ENCODE measurements at places on chromosomes 4 and X.
A peak's percentile ranks its signal among the peaks of the same experiment; 100 is the strongest.

GRCh38 chr4:2272026-2272827 is 10.3 kb upstream of the MXD4 start:
- no peak for DNase-seq

- DNase-seq, result no peak
Observed at GRCh38 chrX:28010875-28011274, 29.6 kb upstream of the DCAF8L1 start.

- no peak for DNase-seq
Observed at GRCh38 chr4:2322841-2323240, 60.9 kb upstream of the MXD4 start.

- DNase-seq, result no peak
Observed at GRCh38 chrX:7412840-7413239, 264.9 kb upstream of the PUDP start.

- DNase-seq, result no peak
Observed at GRCh38 chrX:24498975-24499374, 33.9 kb downstream of the PDK3 start.

DNA sequence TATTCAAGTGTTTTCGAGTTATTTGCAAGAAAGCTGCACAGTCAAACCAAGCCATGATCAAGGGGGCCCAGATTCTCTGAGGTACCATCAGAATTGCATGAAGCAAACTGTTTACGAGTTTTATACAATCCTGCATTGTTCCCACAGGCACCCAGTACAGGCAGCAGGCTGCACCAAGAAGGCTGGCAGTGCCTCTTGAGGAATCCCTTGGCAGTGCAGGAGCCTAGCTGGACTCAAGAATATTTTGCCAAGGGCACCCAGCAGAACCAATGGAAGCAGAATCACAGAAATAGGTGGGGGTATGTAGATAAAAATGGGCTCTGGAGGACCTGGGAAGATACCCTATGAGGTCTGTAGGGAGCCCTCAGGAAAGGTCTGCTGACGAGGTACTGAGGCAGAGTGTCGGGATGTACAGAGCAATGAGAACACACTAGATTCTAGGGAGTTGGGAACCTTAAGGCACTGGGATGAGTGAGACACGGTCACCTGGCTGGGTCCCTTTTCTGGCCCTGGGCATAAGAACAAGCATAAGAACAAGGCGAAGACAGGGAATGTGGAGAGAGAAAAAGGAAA is 2.5 kb upstream of the PLP1 start:
- no peak for DNase-seq

- DNase-seq, result no peak
Observed at GRCh38 chr4:21726255-21726815, 222.2 kb downstream of the KCNIP4 start.

DNA sequence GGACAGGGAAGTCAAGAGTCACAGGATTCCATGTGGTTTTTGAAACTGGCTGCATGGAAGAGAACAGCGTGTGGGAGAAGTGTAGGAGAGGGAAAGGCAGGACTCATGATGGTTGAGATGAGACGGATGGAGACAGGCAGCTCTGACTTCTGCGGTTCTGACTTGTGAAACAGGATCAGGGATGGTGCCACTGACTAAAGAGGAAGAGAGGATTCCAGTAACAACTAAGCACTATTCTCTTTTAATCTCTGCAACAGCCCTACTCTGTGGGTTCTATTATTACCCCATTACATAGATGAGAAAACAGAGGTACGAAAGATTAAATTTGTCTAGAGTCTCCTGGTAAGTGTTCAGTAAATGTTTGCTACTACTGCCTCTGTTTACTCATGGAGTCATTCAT is 156.3 kb downstream of the CBR4 start:
- no peak for DNase-seq

- no peak for DNase-seq
Observed at GRCh38 chr4:114599231-114599902, 760 bp downstream of the UGT8 start.

- no peak for DNase-seq
Observed at GRCh38 chrX:120813982-120814381, 61.7 kb downstream of the CT47B1 start.

DNA sequence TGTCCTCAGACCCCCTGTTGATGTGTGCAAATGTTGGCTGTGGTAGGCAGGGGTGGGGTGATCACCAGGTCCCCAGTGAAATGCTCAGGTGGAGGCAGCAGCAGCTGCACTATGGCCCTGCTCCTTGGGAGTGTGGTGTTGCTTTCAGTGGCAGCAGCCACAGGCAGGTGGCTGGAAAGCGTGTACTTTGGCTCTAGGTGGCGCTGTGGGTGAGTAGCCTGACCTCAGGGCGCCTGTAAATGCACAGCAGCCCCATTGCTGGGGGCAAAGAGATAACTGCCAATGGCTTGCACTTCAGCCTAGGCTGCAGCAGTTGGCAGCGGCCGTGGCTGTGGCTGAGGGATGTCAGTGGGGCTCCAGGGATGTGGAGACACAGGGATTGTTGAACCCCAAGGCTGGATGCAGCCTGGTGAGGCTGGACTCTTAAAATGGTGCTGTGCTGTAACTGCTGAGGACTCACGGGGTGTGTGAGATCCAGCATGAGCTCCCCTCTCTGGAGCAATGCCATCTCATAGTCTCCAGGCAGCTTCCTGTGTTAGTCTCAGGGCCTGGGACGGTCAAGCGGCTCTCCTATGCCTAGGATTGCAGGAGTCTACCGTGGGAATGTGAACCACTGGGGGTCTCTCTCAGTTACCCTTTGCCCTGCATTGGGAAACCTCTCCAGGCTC is 421.7 kb upstream of the HTR2C start:
- DNase-seq, result no peak

GRCh38 chr4:32574803-32575202 is 1854.6 kb downstream of the PCDH7 start:
- DNase-seq, result no peak

- no peak for DNase-seq
Observed at GRCh38 chr4:20106921-20107320, 144.8 kb upstream of the SLIT2 start.

- DNase-seq, result no peak
Observed at GRCh38 chr4:122765692-122766352, 33.3 kb downstream of the BBS12 start.

- DNase-seq, result no peak
Observed at GRCh38 chr4:14877246-14878225, 124.7 kb upstream of the CPEB2 start.

DNA sequence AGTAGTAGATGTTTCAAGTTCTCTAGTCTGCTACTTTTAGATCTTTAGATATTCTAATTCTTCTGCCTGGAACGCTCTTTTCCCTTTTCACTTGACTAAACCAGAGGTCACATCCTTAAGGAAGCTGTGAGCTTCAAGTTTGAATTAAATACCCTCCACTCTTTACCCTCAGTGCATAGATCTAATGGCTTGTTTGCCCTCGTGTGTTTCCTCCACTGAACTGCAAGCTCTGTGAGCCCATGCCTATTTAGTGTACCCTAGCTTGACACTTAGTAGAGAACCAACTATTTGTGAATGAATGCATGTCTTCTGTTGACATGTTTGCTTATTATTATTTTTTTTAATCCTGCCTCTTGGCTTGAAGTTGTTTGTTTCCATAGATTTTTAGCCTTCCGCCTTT is 138.3 kb downstream of the PDE5A start:
- DNase-seq, result no peak

DNA sequence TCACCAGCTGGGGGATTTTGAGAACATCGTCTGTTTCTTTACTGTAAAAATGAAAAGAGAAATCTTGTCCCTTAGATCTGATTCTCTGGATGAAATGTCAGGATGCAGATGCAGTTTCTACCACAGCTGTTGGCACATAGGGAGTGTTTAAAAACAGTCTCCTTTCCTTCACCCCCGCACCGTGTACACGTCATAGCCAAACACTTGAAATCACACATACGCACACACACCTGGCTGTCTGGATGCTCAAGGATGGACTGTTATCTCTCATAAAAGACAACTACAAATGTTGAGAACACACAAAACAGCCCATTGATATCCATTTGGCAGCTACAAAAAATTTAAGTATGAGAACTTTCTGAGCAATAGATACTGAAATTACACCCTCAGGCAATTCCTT is 275.8 kb upstream of the CLNK start:
- DNase-seq, result no peak

DNA sequence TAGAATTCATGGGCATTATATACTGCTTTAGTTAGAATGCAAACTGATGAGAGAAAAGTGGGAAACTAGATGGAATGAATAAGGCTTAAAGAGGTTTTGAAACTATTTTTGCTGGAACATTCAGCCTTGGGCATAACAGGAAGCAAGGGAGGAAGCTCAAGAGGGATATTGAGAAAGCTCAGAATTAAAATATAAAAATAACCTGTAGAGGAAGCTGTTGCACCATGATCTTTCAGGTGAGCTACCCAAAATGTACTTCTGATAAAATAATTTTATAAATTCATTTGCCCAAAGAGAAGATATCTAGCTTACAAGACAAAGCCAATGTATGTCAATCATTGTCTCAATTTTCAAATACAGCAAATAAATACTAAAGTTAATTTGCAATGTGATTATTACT is 11.3 kb downstream of the GC start:
- no peak for DNase-seq

DNA sequence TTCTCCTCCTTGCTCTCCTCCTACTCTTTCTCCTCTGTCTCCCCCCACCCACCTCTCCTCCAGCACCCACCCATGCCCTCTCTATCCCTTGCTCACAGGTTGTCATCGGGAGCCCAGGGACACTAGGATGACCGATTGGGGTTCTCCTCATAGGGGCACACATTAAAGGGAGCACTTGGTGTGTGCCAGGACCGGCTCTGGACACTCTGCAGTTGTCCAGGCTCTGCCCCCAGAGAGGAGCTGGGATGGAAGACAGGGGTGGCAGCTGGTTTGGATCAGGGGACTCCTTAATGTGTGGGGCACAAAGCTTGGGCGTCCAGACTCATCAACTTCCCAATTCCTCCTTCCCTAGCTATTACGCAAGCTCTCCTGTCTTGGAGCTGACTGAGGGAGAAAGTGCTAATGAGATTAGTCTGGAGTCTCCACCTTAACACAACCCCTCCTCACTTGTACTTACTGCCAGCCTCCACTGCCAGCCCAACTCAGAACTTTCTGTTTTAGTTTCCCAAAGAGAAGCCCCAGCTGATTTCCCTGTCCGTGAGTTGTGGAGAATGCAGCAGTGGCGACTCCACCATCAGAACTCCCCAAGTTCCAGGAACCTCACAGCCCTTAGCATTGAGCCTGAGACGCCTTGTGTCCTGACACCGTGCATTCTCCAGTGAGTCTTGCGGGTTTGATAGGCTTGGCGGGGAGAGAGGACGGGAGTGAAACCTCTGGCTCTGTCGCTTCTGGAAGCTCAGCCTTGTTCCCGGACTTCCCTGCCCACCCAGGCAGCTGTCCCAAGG is 52.2 kb downstream of the CXorf49B start:
- no peak for DNase-seq

DNA sequence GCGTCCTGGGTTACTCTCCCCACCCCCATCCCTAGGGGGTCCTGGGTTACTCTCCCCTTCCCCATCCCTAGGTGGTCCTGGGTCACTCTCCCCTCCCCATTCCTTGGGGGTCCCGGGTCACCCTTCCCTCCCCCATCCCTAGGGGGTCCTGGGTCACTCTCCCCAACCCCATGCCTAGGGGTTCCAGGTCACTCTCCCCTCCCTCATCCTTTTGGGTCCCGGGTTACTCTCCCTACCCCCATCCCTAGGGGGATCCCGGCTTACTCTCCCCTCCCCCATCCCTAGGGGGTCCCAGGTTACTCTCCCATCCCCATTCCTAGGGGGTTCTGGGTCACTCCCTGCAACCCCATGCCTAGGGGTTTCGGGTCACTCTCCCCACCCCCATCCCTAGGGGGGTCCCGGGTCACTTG is 1.5 kb downstream of the ASMTL start:
- no peak for DNase-seq

- DNase-seq, result no peak
Observed at GRCh38 chr4:77284036-77284435, 127.0 kb downstream of the CCNG2 start.

DNA sequence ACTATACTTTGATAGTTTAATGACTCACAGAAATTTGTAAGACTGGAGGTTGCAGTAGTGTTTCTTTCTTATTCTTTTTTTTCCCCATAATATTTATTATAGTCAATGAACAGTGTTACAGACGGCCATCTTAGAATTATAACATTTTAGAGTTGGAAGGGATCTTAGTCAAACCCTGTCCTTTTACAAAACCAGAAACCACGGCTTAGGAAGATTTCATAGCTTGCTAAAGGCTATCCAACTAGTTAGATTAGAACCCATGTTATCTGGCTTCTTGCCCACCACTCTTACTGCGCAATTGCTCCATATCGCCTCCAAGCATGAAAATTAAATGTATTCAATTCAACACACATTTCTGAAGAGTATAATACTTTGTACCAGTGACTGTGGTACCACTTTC is 1.1 kb downstream of the XIAP start:
- no peak for DNase-seq

- no peak for DNase-seq
Observed at GRCh38 chrX:10166731-10167151, 10.0 kb downstream of the CLCN4 start.

DNA sequence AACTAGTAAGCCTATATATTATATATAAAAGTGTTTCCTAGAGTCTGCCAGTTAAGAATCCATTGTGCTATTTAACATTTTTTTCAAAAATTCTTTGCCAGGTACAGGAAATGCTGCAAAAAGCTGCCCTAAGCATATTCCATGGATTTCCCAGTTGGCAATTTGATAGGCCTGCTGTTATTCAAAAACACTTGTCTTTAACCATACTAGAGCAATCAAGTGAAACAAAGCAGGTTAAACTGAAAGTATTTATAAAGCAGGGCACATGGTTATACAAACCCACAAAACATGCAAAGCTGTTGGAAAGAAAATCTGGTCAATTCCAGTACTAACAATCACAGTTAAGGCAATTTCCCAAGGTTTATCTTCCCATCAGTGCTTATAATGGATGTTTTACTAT is 159.9 kb downstream of the UNC5C start:
- no peak for DNase-seq

- DNase-seq, result no peak
Observed at GRCh38 chr4:4395849-4396627, 9.1 kb downstream of the NSG1 start.

- peak; percentile 61 for DNase-seq
Observed at GRCh38 chrX:12791257-12792228, at the start of gene PRPS2. PRPS2 (plus strand) TSS chrX:12791412; CDS start chrX:12791498, 86 bp downstream.

Data from T-helper 9 cell (primary cell).